ENCODE measurements at places on chromosomes 5 and 9.

- no peak for DNase-seq
These were observed 111.1 kb downstream of the WNK2 start for GRCh38 chr9:93295031-93295430.

- no peak for DNase-seq
These were observed 28.8 kb downstream of the TNIP1 start for GRCh38 chr5:151051931-151052608.

GRCh38 chr5:122846051-122846550, 688 bp downstream of the SNX24 start:
- DNase-seq = no peak

GRCh38 chr5:139381837-139382761, 998 bp downstream of the SLC23A1 start:
- no peak for DNase-seq

DNA sequence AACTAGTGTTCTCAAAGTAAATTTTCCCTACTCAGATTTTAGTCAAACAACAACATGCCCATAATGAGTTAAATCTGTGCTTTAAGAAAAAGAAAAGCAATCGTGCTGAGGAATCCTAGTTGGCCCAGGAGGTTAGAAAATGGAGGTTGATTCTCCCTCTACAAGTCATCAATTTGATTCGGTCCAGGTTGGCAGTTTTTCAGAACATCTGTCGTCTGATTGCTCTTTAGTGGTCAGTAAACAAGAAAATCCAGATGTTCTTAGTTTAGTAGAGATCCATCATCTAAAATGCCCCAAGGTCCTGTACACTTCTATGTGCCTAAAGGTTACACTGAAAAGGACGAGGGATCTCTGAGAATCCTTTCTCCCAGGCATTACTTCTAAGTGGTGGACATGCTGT, 659.2 kb downstream of the MTRR start:
- DNase-seq = no peak

- DNase-seq = no peak
These were observed 23.0 kb upstream of the NR5A1 start for GRCh38 chr9:124530246-124530645.

- DNase-seq = no peak
These were observed 139.9 kb downstream of the ZNF608 start for GRCh38 chr5:124606543-124606942.

DNA sequence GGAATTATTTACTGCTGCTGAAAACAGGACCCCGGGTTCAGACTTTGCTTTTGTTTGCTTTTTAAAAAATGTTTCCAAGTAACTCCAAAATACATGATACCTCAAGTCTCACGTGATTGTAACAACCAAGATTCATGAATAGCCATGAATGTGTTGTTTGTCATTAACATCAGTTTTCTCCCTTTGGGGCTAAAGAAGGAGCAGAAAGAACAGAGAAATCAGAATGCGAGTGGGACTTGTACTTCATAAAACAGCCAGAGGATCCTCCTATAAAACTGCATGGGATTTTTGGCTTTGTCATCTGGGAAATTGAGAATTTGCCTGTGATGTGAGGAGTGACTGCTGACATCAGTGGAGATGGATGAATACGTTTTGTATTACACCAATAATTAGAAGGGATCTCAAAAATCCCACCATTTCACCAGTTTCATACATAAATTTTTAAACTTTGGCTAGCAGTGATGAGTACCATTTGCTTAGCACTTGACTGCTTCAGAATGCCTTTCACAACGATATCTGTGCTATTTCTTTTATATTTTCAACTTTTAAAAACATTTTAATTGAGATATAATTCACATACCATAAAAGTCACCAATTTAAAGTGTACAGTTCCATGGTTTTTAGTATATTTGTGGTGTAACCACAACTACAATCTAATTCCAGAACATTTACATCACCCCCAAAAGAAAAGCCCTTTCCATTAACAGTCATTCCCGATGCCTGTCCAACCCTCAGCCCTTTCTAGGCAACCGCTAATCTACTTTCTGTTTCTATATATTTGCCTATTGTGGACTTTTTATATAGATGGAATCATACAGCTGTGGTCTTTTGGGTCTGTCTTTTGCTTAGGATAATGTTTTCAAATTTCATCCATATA, 126.9 kb upstream of the ANKRD55 start:
- DNase-seq = no peak

DNA sequence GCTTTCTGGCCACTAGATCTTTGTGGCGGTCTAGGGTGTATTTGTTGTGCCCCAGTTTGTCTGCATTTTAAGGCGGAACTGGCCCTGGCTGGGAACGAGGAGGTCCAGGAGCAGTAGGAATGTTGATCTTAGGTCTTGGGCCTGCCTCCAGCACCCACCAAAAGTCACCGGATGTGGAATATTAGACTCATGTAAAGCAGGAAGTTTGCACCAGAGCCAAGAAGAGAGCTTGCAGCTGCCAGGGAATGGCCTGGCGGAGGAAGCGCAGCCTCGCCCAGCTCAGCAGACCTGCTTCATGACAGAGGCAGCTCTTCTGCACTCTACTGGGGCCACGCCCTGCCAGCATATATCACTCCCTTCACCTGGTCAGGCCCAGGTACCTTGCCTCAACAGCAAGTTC, 3.3 kb downstream of the GPX3 start:
- no peak for DNase-seq

GRCh38 chr9:116361547-116361946, 208.0 kb downstream of the PAPPA start:
- no peak for DNase-seq

DNA sequence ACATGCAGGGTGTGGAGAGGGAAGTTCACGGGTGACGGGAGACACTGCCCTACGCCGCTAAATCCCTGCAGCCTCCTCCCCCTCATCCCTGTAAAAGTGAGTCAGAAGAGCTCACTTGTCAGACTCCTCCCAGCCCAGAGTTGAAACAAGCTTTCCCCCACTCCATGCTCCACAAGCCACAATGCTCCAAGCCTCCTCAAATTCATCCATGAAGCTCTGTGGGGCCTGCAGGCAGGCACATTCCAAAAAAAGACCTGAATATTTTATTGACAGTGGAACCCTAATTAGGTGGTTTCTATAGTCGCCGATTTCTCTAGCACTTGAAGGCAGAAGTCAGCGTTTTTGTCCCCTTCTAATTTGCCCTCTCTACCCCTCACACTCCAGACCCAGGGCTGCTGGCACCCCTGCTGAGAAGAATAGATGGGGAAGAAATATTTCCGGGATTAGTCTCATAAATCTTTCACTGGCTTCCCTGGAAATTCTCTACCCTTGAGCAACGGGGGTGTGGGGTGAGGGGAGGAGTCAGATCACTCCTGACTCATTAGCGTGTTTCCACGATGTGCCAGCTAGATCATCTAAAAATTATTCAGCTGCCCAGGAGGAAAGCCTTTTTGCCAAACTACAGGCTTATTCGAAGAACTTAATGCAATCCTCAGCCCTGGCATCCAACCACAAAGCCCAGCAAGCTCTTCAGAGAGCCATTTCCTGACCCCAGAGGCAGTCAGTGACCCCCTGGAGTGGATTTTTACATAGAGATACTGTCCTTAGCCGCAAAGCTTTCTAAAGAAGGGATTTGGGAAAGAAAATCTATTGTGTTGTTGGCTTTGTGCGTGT, 97.1 kb downstream of the ENC1 start:
- DNase-seq = no peak

DNA sequence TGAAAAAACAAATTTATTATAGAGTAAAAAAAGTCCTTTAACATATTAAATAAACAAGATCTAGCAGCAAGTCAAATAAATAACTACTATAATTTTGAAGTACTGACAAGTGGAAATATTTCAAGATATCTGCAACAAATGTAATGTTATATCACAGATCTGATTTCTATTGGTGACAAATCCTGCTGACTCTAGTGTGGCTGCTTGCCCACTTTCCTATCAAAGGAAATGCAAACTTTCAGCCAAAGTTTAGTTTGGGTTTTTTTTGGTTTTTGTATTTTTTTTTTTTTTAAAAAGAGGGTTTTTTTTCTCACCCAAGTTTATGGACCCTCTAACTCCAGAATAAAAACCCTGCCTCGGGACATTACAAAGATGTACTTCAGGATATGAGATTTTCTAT, 12.9 kb downstream of the ADRA1B start:
- DNase-seq = no peak

- DNase-seq = no peak
These were observed 7.2 kb upstream of the TARS1 start for GRCh38 chr5:33433303-33434240.

DNA sequence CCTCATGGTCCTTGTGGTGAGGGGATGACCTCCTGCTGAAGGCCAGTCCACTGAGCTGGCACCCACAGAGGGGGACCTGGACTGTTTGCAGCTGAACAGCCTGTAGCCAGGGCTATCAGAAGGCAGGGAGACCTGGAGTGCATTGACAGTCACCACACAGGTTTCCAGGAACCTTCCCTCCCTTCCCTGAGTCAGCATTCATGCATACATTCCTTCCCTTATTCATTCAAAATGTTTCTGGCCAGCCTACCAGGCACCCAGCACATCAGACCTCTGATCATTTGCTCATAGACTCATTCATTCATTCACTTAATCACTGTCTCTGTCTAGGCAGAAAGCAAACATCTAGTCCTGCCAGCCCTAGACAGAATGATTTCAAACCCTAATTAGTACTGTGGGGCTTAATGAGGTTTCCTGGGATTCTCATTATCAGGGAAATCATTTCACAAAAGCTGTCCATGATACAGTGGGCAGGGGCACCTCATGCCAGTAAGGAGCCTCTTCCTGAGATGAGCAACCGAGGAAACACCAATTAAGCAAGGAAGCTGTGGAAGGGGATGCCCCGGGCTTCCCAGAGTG, 110.1 kb upstream of the PPP1R26 start:
- DNase-seq = no peak

- DNase-seq = no peak
These were observed 28.6 kb upstream of the SLCO4C1 start for GRCh38 chr5:102324714-102325113.

DNA sequence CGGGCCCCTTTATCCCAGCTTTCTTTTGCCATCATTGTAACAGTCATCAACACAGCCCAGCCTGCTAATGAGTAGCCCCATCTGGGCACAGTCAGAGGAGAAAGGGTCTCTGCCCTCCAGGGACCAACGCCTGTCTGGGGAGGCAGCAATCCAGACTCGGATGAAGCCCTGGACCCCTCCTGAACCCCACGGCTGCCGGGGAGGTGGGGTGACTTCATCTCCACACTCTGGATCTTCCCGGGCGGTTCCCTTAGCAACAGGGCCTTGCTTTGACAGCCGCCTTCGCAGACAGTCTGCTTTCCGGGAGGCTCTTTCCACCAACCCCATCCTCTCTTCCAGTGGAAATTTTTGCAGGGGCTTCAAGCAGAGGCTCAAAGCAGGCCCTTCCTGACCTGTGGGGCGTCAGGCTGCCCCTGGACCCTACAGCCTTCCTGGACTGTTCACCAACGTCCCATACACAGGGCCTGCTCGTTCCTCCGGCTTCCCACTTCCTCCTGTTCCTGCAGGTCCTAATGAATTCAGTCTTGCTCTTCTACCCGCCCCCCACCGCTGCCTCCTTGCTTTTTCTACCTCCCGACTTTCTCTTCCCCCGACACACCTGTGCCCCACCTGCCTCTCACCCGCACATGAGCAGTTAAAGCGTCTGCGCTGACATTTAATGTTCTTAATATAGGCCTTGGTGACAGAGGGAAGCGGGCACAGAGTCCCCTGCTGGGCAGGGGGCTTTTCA, 161.7 kb upstream of the MVB12B start:
- DNase-seq = peak; percentile 13

- no peak for DNase-seq
These were observed 471.8 kb downstream of the KIF4B start for GRCh38 chr5:155485386-155485785.

DNA sequence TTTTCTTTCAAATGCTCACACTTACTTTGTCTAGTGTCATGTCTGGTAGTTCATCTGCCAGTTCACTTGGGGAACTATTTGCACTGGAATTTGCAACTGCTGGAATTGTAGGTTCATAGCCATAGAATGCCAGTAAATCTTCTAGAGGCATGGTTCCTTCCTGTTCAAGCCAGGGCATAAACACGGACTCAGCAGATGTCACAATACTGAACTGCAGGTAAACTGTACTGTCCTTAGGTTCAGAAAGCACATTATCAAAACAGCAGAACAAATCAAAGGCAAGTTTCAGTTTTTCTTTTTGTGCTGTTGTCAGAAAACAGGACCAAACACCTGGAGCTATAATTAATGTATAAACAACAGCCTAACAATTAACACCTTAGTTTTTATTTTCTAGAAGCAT, 13.1 kb downstream of the MIER3 start:
- DNase-seq = no peak

DNA sequence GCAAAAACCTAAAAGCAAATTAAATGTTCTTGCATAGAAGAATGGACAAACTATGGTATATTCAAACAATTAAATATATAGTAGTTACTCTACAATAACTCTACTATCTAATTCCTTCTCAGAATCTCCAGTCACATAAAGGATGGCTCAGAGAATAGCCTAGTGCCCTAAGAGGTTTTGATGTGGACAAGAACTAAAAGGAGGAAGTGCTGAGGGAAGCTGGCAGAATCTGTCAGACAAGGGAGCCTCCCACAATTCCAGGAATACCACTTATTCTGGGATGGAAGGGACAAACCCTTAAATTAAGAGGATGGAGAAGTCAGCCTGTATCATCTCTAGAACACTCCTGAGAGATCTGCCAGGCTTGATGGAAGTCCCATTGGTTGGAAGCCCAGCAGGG, 30.4 kb downstream of the TNFSF8 start:
- no peak for DNase-seq

DNA sequence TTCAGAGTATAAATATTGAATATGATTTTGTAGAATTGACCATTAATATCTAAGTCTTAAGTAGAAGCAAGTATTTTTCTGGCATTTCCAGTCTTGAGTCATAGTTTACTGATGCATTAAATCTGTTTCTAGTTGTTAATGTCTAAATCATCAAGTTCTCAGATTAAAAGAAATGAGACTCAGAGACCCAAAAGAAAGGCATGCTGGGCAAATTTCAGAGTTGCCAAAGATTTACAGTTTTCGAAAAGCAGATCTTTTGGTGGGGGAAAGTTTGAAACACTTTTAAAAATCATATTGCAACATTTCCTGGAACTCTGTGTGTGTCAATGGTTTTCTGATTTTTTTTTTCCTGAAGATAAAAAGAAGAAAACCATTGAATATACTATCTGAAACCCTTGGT, 60.9 kb downstream of the ANKRD55 start:
- DNase-seq = no peak

DNA sequence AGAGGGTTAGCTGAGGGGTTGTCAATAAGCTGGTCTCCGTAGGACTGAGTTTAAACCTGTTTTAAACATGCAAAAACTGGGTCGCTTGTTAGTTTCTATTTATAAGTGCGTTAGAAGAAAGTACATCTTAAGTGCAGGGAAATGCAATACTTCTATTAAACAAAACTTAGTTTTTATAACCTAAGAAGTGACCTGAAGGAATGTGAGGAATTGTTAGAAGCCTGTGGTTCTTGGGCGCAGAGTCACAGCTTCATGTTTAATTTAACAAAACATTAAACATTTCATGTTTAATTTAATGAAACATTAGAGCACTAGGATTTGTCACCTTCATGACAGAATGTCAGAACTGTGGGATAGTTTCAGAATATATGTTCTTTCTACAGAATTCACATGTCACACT, 469.2 kb upstream of the WWC1 start:
- no peak for DNase-seq

- peak; percentile 68 for DNase-seq
These were observed 1.8 kb upstream of the FAM78A start for GRCh38 chr9:131277910-131278701.

- peak; percentile 54 for DNase-seq
These were observed 34.4 kb downstream of the MAP1B start for GRCh38 chr5:72141440-72142355.

All from mesothelial cell of epicardium (in vitro differentiated cells).